T47D (cell line): ENCODE measurements at places on chromosomes 5 and 9.

GRCh38 chr9:36882594-36882993, 151.5 kb downstream of the PAX5 start:
- no peak for DNase-seq

- no peak for DNase-seq
These were observed 388.3 kb upstream of the CHD1 start for GRCh38 chr5:99317136-99317535.

DNA sequence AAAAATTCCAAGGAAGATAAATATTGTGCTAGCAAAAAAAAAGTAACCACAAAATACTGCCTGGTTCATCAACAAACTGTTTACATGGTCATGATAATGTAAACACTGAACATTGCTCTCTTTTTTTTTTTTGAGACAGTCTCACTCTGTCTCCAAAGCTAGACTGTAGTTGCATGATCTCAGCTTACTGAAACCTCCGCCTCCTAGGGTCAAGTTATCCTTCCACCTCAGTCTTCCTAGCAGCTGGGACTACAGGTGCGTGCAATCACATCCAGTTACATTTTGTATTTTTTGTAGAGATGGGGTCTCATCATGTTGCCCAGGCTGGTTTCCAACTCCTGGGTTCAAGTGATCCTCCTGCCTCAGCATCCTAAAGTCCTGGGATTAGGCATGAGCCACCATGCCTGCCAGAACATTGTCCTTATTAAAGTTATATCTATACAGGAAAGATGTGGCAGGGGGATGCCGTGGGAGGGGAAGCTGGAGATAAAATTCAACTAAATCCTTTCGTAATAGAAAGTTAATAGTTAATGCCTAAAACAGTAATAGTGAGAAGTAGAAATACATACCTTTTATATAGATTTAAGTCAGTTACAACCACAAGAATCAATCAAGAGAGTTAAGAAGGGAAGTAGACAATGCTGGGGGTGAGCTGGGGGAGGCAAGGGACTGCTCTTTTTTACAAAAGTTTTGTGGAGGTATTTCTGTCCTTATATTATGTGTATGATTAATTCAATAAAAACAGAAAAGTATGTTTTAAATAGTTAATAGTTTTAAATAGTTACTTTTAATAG, 52.3 kb downstream of the RGMB start:
- no peak for DNase-seq

DNA sequence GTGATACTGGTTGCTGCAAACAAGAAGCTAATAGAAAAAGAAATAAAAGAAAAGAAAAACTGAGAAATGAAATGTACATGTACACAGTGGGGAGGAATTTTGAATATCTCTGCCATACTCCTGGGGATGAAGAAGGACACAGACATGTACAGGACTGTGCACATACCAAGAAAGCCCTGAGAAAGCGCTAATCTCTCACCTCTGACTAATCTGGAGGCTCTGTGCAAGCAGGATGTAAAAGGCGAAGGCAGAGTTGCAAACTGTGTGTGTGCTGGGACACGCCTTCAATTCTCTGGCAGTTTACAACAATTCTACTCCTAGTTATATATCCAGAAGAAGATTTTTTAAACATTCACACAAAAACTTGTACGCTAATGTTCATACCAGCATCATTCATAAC, 211.4 kb downstream of the KIAA0825 start:
- DNase-seq = no peak

GRCh38 chr5:150513375-150514309, 5.7 kb downstream of the NDST1 start:
- DNase-seq = no peak
